Stimulated activated CD8-positive, alpha-beta memory T cell treated with anti-CD3 and anti-CD28 coated beads, Interleukin-15, amount 100 ng/mL, for 4 hours (primary cell): ENCODE measurements at places on chromosomes 2 and 18.

- DNase-seq, result no peak
Observed at GRCh38 chr18:58249712-58250111, 205.7 kb downstream of the NEDD4L start.

GRCh38 chr18:69974365-69974764 lies 26.7 kb upstream of the CD226 start:
- no peak for DNase-seq

DNA sequence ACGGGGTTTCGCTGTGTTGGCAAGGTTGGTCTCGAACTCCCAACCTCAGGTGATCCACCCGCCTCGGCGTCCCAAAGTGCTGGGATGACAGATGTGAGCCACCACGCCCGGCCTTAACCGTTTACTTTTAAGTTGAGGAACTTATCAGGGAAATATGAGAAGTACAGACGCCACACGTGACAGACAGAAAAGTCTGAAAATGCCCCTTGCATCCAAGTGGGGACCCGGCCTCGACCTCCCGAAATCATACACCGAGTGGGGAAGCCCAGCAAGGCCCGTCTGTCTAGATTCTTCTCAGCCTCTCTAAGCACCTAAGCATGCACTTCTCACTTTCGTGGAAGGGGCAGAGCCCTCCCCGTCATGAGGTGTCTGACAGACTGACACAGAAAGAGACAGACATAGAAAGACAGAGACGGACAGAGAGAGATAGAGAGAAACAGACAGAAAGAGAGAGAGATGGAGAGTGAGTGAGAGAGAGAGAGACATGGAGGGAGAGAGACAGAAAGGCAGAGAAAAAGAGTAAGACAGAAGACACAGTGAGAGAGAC lies 107.3 kb upstream of the ANKRD30BL start:
- DNase-seq, result no peak

DNA sequence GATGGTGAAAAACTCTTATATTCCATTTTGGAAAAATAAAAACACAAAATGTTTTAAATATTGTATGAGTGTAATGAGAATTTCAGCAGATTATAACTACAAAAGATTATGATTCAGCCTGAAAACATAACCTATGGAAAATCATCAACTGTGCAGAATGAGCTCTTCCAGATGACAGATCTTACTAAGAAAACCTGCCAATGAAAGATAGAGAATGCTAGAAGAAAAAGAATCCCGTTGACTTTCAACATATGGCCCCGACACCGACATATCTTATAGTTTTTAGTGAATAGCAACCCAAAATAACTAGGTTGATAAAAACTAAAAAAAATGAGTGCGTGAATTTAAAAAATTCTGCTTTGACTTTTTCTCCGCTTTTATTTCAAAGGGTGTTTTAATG lies 178.0 kb downstream of the BABAM2 start:
- DNase-seq, result no peak

GRCh38 chr2:227260041-227260440 lies 65.0 kb upstream of the MFF start:
- no peak for DNase-seq

- no peak for DNase-seq
Observed at GRCh38 chr2:233449081-233449901, 95.0 kb downstream of the DGKD start.

GRCh38 chr2:195902857-195903256 lies 165.8 kb downstream of the DNAH7 start:
- DNase-seq, result no peak

GRCh38 chr2:109196081-109196875 lies 67.3 kb downstream of the SH3RF3 start:
- DNase-seq, result no peak

- no peak for DNase-seq
Observed at GRCh38 chr2:3827673-3828575, 124.5 kb downstream of the DCDC2C start.

GRCh38 chr2:233816771-233817170 lies 37.6 kb downstream of the HJURP start:
- no peak for DNase-seq

- no peak for DNase-seq
Observed at GRCh38 chr18:48459016-48459415, 49.8 kb upstream of the ZBTB7C start.

- no peak for DNase-seq
Observed at GRCh38 chr2:10285191-10285555, 17.5 kb upstream of the HPCAL1 start.

GRCh38 chr2:65018141-65018582 lies 29.0 kb downstream of the SLC1A4 start:
- no peak for DNase-seq

GRCh38 chr2:207215308-207215707 lies 49.6 kb upstream of the KLF7 start:
- DNase-seq, result no peak

DNA sequence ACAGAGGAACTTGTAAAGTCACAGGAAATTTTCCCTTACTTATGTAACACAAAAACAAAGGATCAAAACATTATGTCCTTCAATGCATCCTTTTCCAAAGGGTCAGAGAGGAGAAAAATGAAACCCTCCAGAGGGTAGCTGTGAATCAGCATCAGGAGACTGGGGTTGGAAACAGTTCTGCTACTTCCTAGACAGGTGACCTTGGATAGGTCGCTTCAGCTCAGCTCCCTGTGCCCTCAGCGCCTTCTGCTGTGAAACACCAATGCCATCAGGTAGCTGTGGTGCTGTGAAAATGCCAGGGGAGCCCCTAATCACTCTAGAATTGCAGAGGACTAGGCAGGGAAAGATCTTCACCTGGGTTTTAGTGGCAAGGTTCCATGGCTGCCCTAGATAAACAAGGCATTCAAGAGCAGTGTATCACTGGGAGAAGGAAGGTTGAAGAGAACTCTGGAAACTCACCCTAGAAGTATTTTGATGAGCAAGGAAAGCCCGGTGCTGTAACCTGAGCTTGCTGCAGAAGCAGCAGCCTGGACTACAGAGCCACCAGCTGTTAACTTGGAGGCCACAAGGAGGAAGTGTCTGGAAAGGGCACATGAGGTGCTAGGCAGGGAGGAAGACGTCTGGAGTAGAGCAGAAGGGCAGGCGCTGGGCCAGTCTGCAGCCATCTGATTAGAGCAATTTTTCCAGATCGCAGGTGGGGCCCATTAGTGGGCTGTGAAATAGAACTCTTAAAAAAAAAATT lies 100.7 kb upstream of the MCFD2 start:
- no peak for DNase-seq

DNA sequence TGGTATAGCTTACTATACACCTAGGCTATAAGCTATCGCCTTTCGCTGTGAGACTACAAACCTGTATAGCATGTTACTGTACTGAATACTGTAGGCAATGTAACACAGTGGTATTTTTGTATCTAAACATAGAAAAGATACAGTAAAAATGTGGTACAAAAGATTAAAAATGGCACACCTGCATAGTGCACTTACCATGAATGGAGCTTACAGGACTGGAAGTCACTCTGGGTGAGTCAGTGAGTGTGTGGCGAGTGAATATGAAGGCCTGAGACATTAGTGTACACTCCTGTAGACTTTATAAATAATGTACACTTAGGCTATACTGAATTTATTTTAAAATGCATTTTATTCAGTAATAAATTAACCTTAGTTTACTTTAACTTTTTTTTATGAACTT lies 258.2 kb upstream of the SP5 start:
- DNase-seq, result no peak

DNA sequence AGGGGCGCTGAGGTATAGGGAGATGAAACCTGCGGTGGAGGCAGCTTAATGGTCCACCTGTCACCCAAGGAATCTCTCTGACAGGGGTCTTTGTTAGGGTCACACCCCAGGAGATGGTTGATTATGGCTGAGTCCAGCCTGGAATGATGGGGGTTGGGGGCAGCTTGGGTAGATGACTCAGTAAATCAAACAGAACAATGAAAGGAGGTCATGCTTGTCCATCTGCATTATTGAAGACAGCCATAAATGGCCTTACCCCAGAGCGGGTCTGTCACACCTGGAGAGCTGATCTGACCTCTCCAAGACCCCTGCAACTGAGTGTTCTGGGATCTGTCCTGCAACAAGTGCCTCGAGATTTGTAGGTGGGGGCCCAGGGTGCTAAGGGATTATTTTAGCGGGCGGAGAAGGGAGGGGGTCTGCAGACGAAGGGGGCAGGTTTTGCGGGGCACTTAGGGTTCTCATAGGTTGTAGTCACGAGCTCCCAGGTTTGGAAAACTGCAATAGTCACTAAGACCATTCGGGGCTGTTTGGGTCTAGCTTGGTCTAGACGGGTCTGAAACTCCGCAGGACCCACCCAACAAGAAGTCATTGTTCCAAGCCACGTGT lies 771 bp upstream of the IGFBP2 start:
- no peak for DNase-seq

GRCh38 chr18:34707670-34708069 lies 2.4 kb upstream of the DTNA start:
- no peak for DNase-seq

DNA sequence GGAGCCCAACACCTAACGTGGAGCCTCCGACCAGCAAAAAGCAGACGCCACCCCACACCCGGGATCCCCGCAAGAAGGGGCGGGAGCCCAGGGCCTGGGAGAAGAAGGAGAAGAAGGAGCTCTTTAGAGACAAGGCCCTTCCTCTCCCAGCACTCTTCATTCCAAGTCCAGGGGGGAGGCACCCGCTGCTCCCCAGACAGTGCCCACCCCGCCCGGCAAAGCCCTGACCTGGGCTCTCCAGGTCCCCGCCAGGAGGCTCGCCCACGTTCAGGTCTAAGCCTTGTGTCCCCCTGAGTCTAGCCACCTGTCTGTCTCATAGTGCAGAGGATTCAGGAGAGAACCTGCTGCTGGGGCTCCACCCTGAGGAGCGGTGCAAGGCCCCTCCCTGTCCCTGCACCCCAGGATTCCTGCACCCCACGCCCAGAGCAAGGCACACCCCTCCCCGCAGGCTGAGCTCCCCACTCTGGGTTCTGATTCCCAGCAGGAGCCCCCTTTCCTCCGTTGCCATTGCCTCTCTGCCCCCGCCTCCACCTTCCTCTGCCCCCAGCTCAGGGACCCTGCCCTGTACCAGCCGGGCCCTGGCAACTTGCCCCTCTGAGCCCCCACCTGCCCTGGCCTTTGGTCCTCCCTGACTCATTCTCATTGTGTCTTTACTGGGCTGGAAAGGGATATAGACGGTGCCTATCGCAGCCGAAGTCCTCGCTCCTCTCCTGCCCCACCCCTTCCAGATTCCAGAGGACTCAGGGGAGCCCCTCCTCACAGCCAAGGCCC lies 33.5 kb upstream of the GPC1 start:
- no peak for DNase-seq

GRCh38 chr2:60556175-60556574 lies 2.7 kb upstream of the BCL11A start:
- DNase-seq, result no peak

- no peak for DNase-seq
Observed at GRCh38 chr18:59658941-59659340, 38.3 kb downstream of the CCBE1 start.

DNA sequence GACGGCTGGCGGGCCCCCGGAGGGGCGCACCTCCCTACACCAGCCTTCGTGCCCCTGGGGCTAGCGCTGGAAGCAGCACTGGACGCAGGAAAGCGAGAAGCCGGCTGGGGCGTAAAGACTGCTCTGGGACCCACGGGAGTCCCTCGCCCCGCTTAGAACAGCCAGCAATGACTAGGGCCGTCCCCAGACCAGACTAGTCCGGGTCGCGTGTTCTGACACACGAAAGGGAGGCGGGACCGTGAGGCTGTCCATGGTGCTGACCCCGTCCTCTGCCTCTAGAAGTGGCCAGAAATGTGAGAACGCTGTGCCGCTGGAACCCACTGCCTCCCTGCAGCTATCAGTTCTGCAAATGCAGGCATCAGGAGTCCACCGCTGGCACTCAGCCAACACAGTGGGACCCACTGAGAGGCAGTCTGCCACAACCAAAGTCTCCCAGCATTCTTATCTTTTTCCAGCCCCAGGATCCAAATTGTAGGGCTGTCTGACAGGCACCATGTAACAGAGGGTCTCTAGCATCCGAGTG lies at the start of gene UCN:
Gene UCN, minus strand, starts transcription at position 87 of the 523 bp plus-strand sequence. CDS start 550 bp downstream, outside the sequence.
- DNase-seq, result no peak

DNA sequence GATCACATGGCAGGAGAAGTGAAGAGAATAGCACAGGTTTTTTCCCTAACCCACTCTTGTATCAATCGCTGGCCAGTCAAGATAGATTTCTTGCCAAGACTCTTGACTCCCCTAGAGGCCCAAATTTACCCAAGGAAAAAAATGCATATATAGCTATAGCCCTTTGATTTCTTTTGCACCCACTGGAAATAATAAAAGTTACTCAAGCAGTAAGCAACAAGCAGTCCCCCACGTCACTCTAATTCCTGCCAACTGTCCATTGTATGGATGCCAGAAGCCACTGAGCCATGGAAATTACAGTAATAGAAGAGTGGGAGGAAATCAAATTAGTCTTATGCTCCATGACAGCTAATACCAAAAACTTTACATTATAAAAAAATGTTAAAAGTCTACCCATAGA lies 125.3 kb upstream of the SLC39A10 start:
- no peak for DNase-seq

GRCh38 chr18:74791501-74792194 lies 194.0 kb downstream of the ZNF407 start:
- DNase-seq, result no peak

- DNase-seq, result no peak
Observed at GRCh38 chr2:31267437-31268120, 33.6 kb downstream of the EHD3 start.

- no peak for DNase-seq
Observed at GRCh38 chr2:22867973-22868372, 517.0 kb upstream of the KLHL29 start.

GRCh38 chr2:101223814-101224231 lies 28.9 kb upstream of the CNOT11 start:
- DNase-seq, result no peak

DNA sequence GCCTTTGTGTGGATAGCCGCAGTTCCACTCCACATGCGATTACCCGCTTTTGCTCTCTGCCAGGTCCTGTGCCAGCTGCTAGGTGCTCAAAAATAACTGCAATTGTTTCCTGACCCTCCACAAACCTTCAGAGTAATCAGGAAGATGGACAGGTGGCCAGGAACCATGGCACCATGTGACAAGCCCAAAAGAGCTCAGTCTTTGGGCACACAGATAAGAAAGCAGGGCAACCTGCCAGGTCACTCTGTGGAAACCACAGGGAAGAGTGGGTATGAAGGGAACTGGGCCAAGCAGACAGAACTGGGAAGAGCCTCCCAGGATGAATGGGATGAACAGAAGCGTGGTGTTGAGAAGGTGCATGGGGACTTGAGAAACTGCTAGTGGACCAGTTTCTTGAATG lies 79.4 kb upstream of the AGAP1 start:
- no peak for DNase-seq

DNA sequence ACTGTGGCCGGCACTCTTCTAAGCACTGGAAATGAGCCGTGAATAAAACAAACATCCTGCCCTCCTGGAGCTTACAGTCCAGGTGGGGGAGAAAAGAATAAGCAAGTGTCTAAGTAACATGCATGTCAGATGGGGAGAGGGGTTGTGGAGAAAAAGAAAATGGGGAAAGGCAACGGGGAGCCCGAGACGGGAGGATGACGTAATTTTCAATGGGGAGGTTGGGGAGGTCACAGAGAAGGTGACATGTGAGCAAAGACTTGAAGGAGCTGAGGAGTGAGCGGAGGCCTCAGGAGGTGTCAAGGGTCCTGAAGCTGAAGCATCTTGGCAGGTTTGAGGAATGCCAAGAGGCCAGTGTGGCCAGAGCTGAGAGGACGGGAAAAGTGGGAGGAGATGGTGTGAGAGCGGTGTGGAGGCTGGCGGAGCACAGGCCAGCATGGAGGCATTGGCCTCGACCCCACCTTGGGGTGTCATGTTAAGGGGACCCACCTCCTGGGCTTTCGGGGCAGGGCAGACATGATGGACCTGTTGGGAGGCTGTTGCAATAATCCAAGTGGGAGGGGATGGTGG lies 15.0 kb upstream of the NTSR2 start:
- DNase-seq, result no peak
